ENCODE measurements at places on chromosomes 5 and 9.

GRCh38 chr5:144187699-144188294, 17.1 kb downstream of the KCTD16 start:
- DNase-seq, result peak; percentile 87

- no peak for DNase-seq
Observed at GRCh38 chr9:81964218-81965171, 21.2 kb downstream of the SPATA31D3 start.

DNA sequence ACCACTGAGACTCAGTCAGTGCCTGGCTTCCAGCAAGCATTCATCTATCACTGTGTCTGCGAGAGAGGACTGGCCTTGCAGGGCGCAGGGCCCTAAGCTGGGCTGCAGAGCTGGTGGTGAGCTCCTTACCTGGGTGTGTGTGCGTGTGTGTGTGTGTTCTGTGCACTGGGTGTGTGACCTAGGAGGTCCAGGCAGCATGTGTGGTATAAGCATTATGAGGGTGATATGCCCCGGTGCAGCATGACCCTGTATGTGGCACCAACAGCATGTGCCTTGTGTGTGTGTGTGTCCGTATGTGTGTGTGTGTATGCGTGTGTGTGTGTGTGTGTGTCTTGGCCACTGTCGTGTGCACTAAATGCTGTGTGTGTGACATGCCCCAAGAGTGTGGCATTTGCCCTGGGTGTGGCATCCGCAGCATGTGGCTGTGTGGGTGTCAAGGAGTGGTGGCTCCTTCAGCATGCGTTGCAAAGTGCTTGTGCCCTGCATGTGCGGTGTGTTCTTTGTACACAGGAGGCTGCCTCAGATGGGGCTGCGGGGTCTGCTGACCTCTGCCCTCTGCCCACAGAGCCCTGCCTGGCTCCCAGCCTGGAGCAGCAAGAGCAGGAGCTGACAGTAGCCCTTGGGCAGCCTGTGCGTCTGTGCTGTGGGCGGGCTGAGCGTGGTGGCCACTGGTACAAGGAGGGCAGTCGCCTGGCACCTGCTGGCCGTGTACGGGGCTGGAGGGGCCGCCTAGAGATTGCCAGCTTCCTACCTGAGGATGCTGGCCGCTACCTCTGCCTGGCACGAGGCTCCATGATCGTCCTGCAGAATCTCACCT, 3.3 kb downstream of the FGFR4 start:
- no peak for DNase-seq

DNA sequence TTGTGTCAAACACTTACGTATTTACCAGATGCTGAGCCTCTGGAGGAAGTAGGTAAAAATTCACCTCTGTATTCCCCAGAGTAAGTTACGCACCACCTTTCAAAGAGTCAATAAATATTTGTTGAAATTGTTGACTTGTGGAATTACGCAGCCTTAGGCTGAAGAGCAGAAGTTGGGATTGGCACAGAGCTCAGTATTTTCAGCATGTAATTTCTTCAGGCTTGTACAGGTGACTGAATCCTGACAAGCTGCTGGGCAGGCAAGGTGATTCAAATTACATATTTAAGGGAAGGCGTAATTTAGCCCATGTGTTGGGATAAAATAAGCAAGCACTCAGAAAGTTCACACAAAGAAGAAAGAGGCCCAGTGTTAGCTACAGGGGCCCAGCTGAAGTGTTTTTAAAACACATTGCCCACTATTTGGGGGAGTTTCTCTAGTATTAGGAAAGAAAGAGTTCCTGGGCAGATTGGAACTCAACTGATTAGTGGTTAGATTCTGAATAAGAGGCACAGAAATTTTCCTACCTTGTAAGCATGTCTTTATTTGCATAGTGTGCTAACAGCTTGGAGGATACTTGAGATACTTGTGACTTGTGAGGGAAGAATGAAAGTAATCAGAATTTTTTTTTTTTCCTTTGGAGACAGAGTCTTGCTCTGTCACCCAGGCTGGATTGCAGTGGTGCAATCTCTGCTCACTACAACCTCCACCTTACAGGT, 165.3 kb upstream of the FBXL7 start:
- no peak for DNase-seq

- DNase-seq, result no peak
Observed at GRCh38 chr9:126549246-126550006, 64.3 kb upstream of the LMX1B start.
